ENCODE measurements at places on chromosomes 3 and 15. TPM values are rescaled to one million over a fixed set of nuclear protein-coding genes. Genes with fewer than 3 reads are reported as not detected.
A peak's percentile ranks its signal among the peaks of the same experiment; 100 is the strongest.

- DNase-seq = no peak
Measured at GRCh38 chr3:183953471-183954070, 64.1 kb downstream of the ABCC5 start.

DNA sequence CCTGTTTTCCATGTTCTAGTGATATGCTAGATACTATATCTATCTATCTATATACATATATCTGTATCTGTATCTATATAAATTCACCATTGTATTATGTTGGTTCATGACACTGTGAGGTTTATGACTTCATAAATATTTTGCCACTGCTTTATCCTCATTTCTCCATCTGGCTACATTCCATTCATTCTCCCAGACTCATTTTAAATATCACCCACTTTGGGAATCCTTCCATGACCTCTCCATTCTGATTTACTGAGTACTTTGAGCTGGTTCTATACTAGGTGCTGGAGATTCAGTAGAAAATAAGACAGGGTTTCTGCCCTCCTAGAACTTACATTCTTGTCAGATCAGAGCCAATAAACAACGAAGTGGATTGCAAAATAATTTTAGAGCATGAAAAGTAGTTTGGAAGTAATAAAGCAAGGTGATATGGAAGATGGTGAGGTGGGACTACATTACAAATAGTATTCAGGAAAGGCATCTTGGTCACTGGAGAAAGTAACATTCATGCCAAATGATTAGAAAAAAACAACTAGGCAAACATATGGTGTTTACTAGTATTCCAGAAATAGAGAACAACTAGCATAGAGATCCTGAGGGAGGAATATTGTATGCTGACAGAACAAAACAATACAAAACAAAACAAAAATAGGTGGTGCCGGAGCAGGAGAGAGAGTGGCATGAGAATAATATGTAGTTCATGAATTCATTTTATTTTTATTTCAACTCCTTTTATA is 11.6 kb upstream of the PLSCR4 start:
- DNase-seq = no peak

- DNase-seq = peak; percentile 92
Measured at GRCh38 chr3:48504051-48504946, at the start of gene SHISA5. SHISA5 (minus strand) TSS chr3:48504174; CDS start chr3:48504094, 80 bp downstream.

GRCh38 chr3:161489395-161489794 is 7.2 kb upstream of the OTOL1 start:
- no peak for DNase-seq

- no peak for DNase-seq
Measured at GRCh38 chr15:59178151-59178695, 28.4 kb upstream of the LDHAL6B start.

DNA sequence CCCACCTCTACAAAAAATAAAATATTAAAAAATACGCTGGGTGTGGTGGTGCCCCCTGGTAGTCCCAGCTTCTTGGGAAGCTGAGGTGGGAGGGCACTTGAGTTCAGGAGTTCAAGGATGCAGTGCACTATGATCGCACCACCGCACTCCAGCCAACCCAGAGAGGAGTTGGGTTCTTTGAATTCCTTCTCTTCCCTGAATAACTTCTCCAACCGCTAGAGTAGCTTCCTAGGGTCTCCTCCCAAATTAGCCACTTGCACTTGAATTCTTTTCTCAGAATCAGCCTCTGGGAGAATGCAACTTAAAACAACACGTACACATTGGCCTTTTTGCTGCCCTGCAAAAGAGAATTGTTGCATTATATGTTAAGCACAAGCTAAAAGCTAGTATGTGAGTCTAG is 272.5 kb downstream of the ABHD5 start:
- no peak for DNase-seq

The ADIPOQ gene
- total RNA-seq = under 0.01 TPM

The C2CD4B gene
- not detected for total RNA-seq

Measured in osteoblast (primary cell).